8988T (cell line): ENCODE measurements at places on chromosomes 7 and 10.

- DNase-seq = no peak
Observed at GRCh38 chr10:124072106-124072505, 21.3 kb downstream of the CHST15 start.

- no peak for DNase-seq
Observed at GRCh38 chr7:17769918-17770317, 170.4 kb downstream of the SNX13 start.

DNA sequence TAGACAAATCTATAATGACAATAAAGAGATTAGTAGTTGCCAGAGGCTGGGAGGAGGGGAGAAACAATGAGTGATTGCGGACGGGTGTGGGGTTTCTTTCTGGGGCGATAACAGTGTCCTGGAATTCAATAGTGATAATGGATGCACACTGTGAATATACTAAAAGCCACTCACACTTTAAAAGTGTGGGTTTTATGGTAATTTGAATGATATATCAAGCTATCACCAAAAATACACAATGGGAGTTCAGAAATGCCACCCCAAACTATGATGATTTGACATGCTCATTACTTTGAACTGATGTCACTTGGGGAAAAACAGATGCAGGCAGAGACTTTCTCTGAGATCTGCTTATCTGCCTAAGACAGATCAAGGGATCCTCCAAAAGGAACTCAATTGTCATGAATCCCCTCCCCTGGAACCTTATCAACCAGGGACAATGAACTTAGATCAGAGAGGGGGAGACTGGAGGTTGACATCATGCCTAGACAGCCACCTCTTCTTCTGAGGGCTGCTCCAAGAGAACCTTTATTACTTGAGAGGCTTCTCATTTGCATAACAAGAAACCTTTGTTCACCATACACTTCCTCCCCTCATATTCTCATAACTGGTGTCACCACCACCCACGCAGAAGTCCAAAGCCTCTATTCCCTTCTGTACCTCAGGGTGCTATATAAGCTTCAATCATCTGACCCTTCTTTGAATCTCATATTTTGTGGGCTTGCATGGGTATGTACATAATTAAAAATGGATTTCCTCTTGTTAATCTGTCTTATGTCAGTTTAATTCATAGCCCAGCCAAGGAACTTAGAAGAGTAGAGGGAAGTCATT lies 14.8 kb upstream of the ZC3HAV1 start:
- no peak for DNase-seq

DNA sequence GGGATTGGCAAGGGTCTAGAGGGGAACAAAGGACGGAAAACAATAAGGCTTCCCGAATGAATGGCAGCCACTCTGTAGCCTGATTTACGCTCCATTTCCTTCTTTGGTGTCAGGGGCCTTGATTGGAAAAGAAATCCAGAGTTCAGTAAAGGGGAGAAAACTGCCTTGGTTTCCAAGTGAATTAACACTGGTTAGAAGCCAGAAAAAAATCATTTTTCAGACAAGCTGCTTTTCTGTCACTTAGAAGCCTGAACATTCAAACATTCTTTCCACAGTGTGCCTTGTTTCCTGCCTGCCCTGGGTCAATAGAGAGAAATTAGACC lies 283 bp upstream of the TRDMT1 start:
- DNase-seq = no peak
